ENCODE measurements at places on chromosomes 4 and X. TPM values are rescaled to one million over a fixed set of nuclear protein-coding genes. Genes with fewer than 3 reads are reported as not detected.

CD38 gene
- 1.5 TPM for polyA plus RNA-seq

STATH gene
- polyA plus RNA-seq = not detected

DNA sequence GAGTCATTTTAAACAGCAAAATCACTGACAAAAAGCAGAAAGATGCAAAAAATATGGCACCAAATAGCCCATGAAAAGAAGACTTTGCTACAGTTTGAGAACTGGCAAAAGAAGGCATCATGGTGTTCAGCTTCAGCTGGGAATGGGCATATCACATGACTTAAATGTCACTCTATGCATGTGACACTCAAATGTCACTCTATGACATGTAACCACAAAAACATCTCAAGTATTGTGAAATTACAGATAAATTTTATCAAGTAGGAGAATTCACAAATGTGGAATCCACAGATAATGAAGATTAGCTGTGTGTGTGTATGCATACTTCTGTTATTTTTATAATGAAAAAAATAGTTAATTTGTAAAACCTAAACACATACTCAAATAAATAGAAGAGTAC, 81.9 kb downstream of the ATP10D start:
- no peak overlapping the region for H3K27ac ChIP-seq
- peaks cover 44% of the 10 kb centered on the region for H3K36me3 ChIP-seq
- no peak for DNase-seq
- no peaks in the 10 kb centered on the region for H3K27me3 ChIP-seq
- no peak overlapping the region for H3K4me3 ChIP-seq

DNA sequence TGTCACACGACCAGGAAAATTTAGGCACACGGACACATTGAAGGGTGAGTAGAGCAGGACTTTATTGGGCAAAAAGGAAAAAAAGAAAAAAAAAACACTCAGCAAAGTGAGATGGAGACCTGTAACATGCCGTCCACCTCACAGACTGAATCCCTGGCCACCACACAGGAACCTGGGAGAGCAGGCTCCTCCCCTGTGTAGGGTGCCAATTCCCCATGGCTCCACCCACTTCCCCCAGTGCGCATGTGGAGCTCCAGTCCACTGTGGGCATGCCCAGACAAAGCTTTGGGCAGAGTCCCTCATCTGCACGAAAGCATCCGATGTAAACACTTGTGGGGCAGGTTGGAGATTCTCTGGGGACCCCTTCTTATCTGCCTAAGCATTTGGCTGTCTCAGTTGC, 23.6 kb upstream of the CBR4 start:
- H3K4me1 ChIP-seq = no peaks in the 10 kb centered on the region
- no peak overlapping the region for H3K27ac ChIP-seq
- no peaks in the 10 kb centered on the region for H3K36me3 ChIP-seq
- no peaks in the 10 kb centered on the region for H3K27me3 ChIP-seq

Data from stomach (tissue), 19 donors.